ENCODE measurements at places on chromosomes 5 and 9.

DNA sequence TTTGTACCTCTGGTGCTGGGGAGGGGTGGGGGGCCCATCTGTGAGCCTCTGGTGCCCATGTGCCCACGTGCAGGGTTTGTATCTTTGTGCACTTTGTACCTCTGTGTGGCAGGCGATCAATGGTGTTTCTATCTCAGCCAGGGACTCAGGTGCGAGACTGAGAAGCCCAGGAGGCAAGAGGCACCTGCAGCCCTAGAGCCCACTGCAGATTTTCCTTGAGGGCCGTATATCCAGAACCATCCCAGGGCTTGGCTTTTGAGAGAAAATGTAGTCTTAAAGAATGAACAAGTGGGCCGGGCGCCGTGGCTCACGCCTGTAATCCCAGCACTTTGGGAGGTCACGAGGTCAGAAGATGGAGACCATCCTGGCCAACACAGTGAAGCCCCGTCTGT lies 52.2 kb upstream of the KCNMB1 start:
- DNase-seq, result no peak

DNA sequence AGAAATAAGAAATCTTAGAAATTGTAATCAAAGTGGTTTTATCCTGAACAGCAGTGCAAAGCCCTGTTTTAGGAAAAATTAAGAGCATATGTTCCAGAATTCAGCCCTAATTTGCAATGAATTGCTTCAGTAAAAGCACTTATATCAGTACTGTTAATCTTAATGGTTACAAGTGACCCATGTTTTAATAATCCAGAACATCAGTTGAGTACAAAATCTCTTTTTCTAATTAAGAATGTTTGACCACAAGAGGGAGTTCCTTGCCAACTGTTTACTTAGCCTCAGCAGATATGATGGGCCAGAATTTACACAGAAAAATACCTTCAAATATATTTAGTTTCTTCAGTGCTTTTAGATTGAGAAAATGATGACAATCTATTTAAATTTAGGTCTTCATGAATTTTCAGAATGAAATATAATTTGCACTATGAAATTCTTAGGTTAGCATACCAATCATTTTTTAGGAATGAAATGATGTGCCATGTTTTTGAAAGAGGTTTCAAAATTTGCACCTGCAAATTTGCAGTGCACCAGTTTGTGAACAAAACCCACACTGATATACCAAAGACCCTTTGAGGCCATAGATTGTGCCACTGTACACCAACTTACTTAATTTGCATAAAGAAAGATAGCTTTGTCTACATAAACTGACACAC lies 926.3 kb upstream of the ARRDC3 start:
- no peak for DNase-seq

GRCh38 chr9:134054891-134055811 lies 12.7 kb downstream of the BRD3 start:
- no peak for DNase-seq

- DNase-seq, result no peak
Measured at GRCh38 chr9:110440796-110441195, 103.1 kb upstream of the TXNDC8 start.

DNA sequence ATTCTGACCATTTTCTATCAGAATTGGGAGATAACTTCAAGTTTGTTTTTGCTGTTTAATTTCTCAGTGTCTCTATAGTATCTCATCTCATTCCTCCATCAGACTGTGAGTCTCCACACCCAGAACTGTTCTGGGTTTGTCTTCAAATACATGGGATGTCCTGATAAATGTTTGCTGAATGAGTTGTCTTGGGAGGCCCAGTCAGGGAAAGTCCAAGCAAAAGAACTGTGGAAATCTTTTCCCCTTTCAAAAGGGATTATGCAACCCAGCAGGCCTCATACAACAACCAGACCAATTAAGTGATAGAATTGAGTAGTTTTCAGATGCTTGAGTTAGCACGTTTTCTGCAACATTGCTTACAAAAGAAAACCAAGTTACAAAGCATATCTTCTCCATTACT lies 324.4 kb downstream of the BRINP1 start:
- no peak for DNase-seq

DNA sequence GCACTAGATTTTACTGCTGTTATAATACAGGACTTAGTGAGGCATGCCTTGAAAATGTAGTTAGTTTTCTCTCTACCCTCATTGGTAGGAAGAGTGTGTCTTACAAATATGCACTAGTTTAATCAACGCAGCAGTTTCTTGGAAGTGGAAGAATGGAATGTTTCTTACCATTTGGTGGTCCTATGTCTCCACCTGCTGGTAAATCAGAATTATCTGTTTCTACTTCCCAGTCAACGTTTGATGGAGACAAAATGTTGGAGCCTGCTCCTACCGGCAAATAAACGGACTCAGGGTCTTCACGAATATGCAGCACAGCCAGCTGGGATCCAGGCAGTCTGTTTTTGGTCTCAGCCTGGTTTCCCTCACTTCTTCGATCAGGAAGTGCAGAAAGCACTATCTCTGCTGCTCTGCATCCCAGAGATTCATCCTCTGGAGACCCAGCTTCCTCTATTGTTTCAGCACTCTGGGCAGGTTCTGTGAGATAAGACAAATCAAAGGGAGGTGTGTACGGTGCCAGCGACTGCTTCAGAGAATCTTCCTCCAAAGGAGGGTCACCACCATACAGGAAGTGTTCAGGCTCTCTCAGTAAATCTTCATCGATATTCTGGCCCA lies 59.5 kb upstream of the PCA3 start:
- DNase-seq, result no peak

- DNase-seq, result no peak
Measured at GRCh38 chr5:67453111-67453905, 256.7 kb upstream of the CD180 start.

DNA sequence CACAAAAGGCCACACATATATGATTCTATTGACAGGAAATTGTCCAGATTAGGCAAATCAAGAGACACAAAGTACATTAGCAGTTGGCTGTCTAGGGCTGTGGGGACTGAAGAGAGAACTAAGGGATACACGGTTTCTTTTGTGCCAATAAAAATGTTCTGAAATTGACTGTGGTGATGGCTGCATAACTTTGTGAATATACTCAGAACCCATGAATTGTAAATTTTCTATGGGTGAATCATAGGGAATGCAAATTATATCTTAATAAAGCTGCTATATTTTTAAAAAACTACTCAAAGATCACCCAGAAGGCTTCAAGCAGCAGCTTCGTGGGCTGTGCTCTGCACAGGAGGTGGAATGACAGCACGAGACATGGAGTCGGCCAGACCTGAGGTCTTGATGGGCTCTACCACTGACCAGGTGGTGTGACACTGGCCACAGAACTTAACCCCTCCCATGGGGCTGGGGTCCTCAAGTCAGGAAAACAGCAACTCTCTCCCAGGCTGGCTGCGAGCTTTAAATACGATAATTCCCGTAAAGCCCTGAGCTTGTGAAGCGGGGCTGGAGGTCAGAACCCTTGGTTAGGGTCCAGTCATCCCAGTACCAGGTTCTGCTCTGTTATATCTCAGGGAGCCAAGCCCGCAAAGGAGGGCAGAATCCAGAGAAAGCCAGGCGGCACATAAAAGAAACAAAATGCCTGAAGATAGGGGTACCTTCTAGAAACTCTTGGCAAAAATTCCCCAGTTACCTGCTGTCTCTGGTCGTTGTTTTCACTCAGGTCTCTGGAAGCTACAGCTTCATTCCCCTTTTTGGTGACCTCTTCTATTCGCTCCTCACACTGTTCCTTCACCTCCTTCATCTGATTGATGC lies 59.1 kb downstream of the GOLM1 start:
- no peak for DNase-seq

- no peak for DNase-seq
Measured at GRCh38 chr9:127214421-127215267, 49.9 kb upstream of the GARNL3 start.

- DNase-seq, result no peak
Measured at GRCh38 chr5:6704361-6704851, 8.8 kb upstream of the TENT4A start.

DNA sequence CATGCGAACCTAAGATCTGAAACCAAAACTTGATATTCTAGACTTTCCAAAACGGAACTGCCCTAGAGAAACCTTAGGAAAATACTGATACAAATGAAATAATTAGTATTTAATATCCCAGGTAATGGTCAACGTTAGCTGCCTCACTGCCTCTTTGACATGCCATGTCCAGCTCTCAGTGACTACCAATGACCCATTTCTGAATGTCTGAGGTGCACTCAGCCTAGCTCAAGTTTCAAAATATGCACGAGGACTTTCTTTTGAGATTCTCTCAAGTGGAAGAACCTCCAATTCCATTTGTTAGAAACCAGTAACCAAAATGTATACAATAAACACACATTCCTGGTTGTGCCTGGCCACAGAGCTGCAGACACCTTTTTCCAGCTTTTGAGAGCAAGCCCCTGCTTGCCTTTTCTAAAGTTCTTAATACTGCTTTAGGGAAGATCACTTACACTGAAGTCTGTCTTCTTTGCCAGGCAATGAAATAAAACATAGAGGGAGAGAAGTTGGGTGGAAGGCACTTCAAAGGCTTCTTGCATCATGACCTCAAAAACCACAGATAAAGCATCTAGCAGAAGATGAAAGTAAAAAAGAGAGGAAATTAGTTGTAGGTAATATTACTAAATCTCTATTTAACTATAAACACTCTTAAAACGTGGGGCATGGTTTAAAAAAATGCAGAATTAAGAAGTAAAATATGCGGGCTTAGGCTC lies 87.9 kb downstream of the MRPS27 start:
- no peak for DNase-seq

DNA sequence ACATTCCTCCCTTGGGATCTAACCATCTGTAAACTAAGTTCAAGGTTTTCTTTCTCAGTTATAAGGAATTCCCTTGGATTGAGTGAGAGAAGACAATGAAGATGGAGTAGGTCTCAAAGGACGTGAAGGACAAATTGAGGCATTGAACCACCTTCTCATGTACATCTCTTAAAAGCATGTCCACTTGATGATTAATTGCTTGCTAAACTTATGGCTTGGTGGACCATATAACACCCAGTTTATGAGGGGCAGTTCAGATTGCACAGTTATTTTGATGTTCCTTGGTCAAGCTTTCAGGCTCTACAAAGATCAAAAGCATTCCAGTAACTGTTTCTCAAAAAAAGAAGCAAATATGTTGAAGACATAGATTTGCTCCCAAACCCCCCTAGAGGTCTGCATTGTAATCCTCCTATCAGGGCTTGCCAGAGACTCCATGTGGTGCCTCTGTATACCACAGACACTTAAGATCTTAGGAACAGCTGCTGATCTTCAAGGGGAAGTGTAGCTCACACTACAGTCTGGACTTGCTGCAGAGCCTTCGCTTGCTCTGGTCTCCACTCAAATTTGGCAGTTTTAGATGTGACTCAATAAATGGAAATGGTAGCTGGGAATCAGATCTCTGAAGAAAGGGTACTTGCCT lies 56.9 kb upstream of the ALDH1A1 start:
- DNase-seq, result no peak

DNA sequence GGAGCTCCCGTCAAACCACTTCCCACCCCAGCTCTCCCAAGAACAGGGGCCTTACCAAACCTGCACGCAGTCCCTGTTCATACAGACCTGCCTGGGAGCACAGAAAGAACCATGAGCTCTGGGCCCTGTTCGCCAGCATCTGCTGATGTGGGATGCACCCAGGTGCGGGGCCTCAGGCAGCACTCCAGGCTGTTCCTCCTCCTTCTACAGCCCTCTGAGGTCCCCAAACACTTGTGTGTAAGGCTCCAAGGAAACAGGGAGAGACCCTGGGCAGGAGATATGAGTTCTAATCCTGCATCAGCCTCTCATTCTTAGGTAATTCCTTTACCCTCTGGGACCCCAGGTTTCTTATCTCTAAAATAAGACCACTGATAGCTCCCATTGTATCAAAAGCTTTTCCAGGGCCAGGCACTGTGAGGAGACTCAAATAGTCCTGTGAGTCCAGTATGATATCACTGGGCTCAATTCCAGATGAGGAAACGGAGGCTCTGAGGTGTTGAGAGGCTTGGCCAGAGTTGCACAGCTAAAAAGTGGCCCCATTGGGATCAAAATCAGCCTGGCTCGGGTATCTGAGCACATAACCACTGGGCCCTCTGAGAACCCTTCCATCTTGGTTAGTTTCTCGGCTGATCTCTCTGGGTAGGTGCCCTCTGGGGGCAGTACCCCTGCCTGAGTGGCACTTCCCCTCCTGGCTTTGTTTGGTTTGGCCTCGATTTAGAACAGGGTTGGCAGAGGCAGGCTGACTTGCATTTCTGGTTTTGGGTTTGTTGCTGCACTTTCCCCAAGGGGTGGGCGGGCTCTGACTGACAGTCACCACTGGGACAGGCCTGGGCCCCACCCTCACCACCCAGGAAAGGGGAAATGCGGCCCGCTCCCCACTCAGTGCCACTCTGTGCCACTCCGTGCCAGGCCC lies 116.8 kb downstream of the RGS3 start:
- DNase-seq, result peak; percentile 41

DNA sequence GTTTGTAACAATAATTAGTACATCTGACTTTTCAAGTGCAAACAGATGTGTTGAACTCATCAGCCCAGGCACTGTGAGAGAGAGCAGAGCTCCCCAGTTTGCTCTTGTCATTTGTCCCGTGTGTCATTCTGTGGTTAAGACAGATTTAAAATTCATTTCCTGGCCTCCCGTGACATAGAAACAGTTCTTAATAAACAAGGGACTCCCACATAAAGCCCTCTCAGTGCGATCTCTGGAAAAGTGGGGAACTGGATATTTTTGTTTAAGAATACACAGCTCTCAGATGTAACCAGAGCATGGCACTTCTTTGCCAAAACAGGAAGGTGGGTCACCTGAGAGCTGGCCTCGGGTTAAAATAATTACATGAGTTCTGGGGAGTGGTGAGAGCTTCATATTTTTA lies 58.6 kb downstream of the PRKACG start:
- DNase-seq, result no peak

GRCh38 chr9:119761812-119762211 lies 392.6 kb upstream of the BRINP1 start:
- no peak for DNase-seq

DNA sequence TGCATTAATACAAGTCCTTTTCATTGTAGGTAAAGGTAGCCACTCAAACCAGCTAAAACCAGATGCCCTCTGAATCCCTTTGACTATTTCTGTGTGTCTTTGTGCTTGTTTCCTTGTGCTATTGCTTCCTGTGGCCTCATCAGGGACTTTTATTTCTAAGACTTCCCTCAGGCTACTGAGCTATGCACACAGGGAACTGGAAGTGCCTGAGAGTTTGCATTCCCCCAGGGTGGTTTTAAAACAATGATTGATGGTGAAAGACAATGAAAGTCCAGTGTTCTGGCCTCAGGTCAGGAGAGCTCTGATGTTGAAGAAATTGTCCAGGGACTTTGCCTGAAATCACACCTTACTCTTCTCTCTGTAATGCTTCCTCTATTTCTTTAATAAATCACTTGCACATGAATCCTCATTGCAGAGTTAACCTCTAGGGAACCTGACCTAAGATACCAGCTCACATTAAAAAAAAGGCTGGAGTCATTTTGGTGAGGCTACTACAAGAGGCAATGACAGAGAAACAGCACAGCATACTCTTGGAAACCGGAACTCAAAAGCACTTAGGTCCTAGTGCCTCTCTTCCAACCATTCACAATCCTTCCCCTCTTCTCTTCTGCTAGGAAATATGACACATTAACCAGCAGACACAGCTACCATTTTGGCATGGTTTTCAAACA lies 158.1 kb upstream of the NREP start:
- no peak for DNase-seq
